Activated naive CD4-positive, alpha-beta T cell (primary cell): ENCODE measurements at places on chromosomes 2 and 18.

DNA sequence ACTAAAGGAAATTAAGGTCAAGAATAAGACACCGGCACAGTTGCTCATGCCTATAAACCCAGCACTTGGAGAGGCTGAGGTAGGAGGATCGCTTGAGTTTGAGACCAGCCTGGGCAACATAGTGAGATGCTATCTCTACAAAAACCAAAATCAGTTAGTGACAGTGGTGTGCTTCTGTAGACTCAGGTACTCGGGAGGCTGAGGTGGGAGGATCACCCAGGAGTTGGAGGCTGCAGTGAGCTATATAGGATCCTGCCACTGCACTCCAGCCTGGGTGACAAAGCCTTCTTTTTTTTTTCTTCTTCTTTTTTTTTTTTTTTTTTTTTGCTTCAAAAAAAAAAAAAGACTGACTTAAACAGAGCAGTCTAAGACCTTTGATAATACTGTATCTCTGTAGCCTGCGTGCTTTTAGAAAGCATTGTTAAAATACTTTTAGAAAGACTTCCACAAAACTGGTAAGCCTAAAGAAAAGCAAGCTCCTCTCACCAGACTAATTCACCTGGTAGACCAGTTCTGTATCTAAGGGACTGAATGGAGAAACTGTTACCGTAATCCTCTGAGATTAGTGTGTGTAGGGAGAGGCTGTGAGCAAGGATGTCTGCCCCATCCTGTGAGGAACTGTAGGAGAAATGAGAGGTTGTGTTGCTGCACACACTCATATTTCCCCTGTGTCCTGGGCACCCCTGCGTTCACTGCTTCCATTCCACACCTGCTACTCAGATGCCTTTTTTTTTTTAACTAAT lies 10.8 kb downstream of the RAB12 start:
- DNase-seq = no peak

DNA sequence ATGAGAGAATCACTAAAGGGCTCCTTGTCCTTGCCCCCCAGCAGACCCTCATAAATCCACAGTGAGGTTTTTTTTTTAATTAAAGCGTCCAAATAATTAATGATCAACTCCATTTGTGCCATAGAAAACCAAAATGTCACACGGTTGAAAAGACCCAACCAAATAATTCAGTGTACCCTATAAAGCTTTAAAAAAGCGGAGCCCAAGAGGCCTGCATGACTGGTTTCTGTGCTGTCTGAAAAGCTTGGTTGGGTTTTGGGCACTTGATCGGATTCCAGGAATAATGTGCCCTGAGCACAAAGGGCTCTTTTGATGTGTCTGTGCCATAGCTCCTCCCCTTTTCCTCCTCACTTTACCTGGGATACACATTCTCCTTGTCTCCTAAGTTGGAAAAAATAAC lies 523.2 kb downstream of the TNS1 start:
- no peak for DNase-seq

DNA sequence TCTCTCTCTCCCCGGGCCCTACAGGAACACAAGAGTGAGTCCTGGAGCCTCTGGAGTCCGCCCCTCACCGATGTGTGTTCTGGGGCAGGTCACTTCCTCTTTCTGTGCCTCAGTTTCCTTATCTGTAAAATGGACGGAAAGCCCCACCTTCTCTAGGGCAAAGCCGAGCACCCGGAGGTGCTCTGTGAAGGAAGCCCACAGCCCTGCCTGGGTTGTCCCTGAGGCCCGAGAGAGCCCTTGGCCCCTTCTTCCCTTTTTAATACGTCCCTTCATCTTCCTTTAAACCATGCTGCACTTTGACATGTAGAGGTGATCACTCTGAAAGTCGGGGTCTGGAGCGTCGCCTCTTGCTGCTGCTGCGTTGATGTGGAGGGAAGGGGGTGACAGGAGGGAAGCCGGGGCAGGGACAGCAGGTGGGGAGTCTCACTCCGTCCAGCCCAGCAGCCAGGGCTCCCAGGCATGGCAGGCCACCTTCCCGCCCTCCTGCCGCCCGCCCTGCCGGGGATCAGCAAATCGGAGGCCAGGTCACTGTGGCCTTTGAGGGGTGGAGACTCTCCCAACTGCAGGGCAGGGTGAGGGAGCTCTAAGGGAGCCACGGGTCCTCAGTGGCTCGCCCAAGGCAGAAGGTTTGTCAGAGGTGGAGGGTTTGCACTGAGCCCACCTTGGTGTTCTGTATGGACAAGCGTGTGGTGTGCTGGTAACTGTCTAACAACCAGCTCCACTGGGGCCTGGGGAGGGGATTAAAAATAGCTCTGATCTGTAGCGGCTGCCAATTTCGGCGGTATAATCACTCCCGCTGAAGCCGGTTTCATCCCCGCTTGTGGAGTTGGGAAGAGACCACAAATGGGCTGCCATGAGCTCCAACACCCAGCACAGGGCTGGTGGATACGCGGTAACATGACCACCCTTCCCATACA lies 135.9 kb upstream of the ID2 start:
- DNase-seq = no peak

DNA sequence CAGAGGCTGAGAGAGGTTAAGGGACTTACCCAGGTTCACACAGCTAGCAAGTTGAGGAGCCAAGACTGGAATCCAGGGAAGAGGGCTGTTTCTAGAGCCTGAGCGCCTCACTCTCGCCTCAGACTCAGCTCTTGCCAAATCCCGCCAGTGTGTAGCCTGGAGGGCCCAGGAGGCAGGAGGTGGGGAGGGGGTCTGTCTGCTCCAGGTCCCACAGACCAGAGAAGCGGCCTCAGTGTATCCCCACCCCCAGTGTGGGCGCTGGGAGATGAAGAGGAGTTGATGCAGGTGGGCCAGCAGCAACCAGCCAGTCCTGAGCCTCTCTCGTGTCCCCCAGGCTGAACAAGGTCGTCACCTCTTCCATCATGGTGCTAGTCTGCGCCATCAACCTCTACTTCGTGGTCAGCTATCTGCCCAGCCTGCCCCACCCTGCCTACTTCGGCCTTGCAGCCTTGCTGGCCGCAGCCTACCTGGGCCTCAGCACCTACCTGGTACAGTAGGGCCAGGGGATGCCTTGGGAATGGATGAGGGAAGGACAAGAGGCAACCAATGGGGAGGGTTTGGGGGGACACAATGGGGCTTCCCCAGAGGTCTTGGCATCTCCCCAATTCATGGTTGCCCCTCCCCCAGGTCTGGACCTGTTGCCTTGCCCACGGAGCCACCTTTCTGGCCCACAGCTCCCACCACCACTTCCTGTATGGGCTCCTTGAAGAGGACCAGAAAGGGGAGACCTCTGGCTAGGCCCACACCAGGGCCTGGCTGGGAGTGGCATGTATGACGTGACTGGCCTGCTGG lies 5.2 kb upstream of the CTDSP1 start:
- DNase-seq = no peak

GRCh38 chr2:157793053-157793612 lies 83.0 kb downstream of the ACVR1 start:
- DNase-seq = no peak

DNA sequence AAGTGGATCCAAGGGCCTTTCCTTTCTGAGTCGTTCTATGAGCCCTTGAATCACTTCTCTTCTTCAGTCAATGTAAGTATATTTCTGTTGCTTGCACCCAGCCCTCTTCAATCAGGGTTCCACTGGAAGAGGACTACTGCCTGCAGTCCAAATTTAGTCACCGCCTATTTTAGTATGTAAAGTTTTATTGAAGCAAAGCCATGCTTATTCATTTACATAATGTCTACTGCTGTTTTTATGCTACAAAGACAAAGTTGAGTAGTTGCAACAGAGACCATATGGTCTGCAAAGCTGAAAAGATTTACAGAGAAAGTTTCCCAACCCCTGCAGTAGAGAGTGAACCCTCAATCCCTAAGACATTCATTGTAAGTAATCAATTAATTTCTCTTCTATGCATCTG lies 332.5 kb upstream of the TNP1 start:
- no peak for DNase-seq

DNA sequence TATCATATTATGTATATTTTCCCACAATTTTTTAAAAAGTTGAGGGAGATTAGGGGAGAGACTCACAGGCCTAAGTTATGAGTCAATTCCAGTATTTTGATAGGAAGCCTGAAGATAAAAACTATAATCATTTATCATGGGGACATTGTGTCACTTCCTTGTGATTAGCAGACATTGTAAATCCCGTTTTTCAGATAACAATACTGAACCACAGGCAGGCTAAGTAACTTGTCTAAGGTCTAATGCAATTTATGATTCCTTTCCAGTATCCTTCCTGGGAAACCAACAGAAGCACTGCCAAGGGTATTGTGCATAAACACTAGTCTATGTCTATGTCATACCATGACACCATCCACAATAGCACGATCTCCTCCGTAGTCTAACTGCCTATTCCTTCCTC lies 235.2 kb upstream of the PIK3C3 start:
- no peak for DNase-seq

DNA sequence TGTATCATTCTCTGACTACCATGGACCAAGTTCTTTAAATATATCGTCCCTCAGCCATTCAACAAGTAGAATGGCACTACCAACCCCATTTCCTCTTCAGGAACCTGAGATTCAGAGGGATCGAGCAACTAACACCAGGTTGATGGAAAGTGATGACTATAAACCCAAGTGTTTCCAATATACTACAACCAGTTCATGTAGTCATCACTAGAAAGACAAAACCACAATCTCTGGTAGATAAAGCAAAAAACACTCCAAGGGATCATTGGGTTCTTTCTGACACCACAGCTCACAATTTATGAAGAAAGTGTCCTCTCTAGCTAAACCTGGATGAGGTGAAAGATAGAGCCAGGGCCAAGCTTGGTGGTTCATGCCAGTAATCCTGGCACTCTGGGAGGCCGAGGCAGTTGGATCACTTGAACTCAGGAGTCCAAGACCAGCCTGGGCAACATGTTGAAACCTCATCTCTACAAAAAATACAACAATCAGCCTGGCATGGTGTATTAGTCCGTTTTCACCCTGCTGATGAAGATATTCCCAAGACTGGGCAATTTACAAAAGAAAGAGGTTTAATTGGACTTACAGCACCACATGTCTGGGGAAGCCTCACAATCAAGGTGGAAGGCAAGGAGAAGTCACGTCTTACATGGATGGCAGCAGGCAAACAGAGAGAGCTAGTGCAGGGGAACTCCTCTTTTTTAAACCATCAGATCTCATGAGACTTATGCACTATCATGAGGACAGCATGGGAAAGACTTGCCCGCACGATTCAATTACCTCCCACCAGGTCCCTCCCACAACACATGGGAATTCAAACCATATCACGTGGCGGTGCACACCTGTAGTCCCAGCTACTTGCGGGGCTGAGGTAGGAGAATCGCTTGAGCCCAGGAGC lies 2.2 kb downstream of the CD226 start:
- DNase-seq = no peak

- peak; percentile 7 for DNase-seq
These were observed 77.7 kb upstream of the SMAD2 start for GRCh38 chr18:48007955-48008701.

- DNase-seq = no peak
These were observed 160.1 kb upstream of the BOD1L2 start for GRCh38 chr18:56986829-56987228.

DNA sequence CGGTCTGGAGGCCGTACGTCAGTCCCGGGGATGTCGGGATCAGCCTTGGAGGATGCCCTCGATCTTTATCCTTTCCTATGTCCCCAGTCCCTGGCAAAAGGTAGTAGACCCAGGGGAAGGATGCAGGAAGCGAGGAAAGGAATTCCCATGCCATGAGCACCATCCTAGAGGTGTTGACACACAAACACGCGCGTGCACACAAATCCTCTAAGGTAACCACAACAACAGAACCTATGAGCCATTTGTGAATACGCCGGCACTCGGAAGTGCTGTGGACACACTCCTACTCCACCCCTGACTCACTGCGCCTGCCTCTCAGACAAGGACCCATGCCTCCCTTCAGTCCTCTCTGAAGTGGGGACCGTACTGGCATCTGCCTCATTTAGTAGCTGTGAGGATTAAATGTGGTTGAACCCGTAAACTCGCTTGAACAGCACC lies 11.3 kb upstream of the MLPH start:
- DNase-seq = peak; percentile 9

DNA sequence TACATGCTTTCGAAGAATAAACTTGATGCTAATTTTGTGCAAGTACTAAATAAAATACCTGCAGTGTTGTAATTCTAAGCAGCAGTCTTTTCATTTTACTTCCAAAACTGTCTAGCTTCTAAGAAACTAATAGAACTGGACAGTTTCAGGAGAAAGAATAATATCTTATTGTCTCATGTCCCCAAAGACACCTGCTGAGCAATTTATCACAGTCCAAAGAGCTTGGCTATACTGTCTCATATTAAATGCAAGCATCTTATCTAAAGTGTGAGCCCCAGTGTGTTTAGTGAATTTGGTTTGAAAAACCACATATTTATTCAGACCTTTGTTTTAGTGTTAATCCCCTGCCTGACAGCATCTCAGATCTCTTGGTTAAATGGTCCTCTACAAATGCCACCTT lies 374.3 kb downstream of the TMX3 start:
- DNase-seq = no peak

DNA sequence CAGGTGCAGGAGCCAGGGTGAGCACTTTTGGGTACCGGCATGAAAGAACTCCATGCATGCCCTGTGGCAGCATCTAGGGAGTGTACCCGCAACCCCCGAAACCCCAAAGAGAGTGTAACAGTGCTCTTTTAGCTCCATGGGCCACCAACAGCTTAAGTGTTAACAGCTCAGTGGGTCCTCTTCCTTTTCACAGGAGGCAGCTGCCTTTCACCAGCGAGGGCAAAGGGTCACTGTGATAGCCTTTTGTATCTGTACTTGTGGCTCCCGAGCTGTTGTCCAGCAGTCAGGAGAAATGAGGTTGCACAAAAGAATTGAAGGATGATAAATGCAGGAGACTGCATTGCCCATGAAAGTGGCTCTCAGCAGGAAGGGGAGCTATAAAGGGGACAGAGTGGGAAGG lies 1166.3 kb upstream of the ACVR2A start:
- no peak for DNase-seq

DNA sequence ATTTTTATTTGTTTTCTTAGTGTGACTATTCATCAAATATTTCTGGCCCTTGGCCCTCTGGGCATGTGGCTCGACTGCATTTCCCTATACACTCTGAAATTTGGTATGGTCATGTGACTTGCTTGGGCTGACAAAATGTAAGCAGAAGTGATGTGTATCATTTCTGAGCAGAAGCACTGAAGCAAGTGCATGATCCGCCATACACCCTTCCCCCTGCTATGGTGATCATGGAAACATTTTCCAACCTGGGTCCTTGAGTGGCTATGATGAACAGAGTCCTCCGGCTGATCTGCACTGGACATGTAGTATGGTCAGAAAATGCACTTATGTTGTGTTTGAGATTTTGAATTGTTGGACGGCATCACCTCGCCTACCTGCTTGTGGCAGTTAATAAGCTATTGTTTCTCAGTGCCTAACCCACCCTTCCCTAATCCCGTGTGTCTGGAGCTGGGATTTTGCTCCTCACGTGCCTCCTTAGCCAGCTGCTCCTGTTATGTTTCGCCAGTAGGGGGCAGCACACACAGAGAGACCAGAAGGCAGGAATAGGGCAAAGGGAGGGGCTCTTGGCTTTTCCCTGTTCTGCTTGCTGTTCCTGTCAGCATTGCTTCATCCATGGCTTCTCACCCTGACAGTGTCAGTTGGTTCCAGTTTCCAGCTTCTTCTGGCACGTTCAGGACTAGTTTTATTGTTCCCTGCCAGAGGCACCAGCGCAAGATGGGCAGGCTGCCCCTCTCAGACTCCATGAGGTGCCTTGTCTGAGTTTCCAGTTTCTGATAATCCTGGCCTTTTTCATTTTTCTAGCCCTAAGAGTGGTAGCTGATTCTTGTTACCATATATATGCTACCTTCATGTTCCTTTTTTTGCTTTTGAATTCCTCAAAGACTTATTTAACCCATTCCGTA lies 207.4 kb downstream of the ARL6IP6 start:
- DNase-seq = no peak
